ENCODE measurements at places on chromosomes 13 and 19.

- no peak for DNase-seq
These were observed 32.2 kb upstream of the TEX29 start for GRCh38 chr13:111288276-111288675.

- no peak for DNase-seq
These were observed 21.0 kb upstream of the NDFIP2 start for GRCh38 chr13:79459906-79460305.

- no peak for DNase-seq
These were observed 81.1 kb downstream of the STK24 start for GRCh38 chr13:98495627-98496478.

- DNase-seq: no peak
These were observed 150.4 kb downstream of the POSTN start for GRCh38 chr13:37448153-37448552.

- no peak for DNase-seq
These were observed 109.0 kb upstream of the RNF113B start for GRCh38 chr13:98285852-98286594.

DNA sequence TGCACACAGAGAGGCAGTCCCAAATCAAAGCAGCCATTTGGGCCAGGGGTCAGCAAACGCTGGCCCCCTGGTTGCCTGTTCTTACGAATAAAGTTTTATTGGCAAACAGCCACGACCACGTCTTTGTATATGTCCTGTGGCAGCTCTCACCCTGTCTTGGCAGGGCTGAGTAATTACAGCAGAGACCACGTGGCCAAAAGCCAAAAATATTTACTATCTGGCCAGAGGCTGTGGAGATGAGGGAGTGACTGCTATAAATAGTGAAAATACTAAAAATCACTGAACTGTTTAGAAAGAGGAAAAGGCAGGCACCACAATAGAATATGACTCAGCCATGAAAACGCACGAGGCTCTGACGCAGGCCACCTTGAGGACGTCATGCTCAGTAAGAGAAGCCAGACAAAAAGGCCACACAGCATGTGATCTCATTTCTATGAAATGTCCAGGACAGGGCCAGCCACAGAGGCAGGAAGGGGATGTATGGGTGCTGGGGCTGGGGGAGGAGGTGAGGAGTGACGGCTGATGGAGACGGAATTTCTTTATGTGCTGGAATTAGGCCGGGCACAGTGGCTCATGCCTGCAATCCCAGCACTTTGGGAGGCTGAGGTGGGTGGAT lies 29.4 kb downstream of the SMIM24 start:
- peak; percentile 100 for DNase-seq

- DNase-seq: no peak
These were observed 1917.4 kb downstream of the OLFM4 start for GRCh38 chr13:54945973-54946372.

DNA sequence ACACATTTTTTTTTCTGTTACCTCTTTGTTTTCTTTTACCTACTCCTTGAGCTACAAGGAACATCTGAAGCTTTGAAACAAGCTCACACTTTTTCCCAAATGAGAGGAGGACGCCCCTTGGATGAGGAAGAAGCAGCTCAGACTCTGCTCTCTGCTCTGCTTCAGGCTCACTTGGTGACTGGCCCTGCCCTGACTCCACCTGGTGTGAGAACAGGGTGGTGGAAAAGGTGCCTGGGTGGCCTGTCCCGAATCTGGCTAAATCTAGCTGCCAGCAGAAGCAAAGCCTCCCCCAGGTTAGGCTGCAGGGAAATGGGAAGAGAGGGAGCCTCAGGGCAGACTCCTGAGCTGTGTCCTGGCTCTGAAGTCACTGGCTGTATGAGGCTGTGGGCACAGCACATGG lies 68.0 kb upstream of the CEACAM8 start:
- DNase-seq: no peak

DNA sequence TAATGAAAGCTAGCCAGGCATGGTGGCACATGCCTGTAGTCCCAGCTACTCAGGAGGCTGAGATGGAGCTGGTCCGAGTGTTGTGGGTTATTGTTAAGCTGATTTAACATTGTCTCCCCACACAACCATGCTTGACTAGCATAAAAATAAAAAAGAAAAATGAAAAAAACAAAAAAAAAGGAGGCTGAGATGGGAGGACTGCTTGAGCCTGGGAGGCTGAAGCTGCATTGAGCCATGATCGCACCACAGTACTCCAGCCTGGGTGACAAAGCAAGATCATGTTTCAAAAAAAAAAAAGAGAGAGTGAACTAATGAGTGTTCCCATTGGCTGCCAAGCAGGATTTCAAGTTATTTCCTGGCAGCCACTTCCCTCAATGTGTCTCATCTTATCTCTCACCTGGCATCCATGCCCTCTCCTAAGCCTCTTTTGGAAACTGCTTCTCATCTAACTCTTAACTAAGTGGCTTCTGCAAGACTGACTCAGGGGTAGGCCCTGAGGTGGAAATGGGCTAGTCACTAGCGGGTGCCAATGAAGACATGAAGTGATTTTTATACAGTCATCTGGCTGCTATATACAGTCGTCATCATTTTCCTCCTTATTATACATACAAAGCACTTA lies 4.9 kb downstream of the THAP8 start:
- no peak for DNase-seq

DNA sequence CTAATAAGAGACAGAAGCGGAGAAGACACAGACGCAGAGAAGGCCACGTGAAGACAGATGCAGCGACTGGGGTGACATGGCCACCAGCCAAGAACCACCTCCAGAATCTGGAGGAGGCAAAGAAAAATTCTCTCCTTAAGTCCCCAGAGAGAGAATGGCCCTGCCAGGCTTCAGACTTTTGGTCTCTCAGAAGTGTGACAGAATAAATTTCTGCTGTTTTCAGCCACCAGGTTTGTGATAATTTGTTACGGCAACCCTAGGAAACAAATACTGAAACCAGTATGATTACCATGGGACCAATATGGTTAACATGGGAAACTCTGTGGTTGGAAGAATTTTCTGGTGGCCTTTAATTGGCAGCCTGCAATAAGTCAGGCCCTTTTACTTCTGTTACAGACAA lies 63.9 kb upstream of the DOCK9 start:
- DNase-seq: no peak

DNA sequence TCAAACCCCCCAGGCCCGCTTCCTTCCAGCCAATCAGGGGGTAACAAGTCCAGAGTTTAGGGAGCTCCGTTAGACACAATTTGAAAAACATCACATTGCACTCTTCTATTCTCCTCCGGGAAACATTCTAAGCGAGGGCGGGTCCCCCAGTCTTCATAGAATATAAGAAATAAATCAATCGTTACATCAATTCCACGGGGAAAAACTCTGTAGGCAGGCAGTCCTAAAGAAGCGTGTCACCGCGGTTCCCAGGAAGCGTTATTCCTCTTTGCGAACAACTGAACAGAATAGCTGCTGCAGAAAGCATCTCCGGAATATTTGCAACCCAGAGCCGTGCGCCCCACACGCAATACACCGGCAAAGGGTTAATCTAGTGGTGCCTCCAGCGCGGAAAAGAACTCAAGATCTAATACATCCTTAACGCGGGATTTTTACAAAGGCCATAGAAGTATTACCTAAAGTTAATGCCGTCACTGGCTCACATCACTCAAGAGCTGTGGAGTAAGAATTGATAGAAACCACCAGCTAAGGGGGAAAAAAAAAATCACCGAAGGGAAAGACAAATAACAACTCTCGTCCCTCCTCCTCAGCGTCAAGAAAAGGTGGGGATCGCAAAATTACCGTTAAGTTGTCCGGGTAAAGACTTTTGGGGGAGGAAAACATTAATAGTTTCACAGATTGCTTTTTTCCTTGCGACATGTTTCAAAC lies 65.1 kb downstream of the KCNRG start:
- peak; percentile 50 for DNase-seq

GRCh38 chr13:30972888-30973377 lies 40.5 kb downstream of the TEX26 start:
- peak; percentile 92 for DNase-seq

Measured in fibroblast of skin of right quadriceps (primary cell).